Activated naive CD8-positive, alpha-beta T cell treated with anti-CD3 and anti-CD28 coated beads, Interleukin-2, amount 10 ng/mL, durations not matched to agents 7 days and 5 days (primary cell): ENCODE measurements at places on chromosomes 12 and 14.

GRCh38 chr14:30177781-30178180, 250.1 kb upstream of the PRKD1 start:
- H3K36me3 ChIP-seq = no peaks in the 10 kb centered on the region
- H3K27me3 ChIP-seq = no peaks in the 10 kb centered on the region
- H3K4me3 ChIP-seq = no peak overlapping the region

DNA sequence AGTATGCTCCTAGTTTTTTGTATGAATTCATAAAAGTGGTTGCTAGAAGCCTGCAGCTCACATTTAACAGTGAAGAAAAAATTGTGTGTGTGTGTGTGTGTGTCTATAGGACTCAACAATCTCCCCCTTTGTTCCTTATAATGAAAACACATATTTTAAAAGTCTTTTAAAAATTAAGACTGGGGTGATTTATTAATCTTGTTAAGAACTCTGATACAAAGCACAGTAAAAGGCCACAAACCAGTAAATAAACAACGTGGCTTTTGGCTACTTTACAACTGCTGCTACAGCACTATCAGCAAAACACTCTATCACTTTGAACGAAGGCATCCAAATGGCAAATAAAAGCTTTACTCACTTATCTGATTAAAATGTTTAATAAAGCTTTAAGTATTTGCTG, 594 bp upstream of the VCPKMT start:
- H3K36me3 ChIP-seq = peaks cover 10% of the 10 kb centered on the region
- H3K4me1 ChIP-seq = peaks cover 25% of the 10 kb centered on the region
- peak overlapping the region; percentile 97 for H3K4me3 ChIP-seq
- no peak for DNase-seq
- H3K27ac ChIP-seq = peak overlapping the region; percentile 99

DNA sequence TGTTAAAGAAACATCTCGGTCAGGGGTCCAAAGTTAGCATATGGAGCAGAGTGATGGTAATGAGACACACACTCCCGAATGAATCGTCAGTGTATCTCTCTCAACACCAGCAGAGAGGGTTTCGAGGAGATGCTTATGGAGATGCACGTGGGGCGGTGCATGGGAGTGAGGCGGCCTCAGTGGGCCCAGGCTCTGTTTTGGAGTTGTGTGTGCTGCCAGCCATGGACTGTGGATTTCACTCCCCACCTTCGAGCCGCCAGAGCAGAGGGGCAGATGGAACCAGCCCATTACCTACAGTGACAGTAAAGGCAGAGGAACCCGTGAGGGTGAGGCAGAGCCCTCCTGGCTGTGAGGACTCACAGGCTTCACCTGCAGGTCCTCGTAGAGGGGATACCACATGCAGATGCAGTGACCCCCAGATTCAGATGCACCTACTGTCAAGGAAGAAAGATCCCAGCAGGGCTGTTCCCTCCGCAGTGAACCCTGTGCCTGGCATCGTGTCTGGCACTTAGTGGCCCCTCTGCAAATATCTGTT, 68.2 kb downstream of the WDR20 start:
- H3K4me1 ChIP-seq = peaks cover 9% of the 10 kb centered on the region
- peaks cover 18% of the 10 kb centered on the region for H3K36me3 ChIP-seq
- H3K27me3 ChIP-seq = no peaks in the 10 kb centered on the region
- no peak for DNase-seq

- no peaks in the 10 kb centered on the region for H3K27me3 ChIP-seq
- no peaks in the 10 kb centered on the region for H3K4me1 ChIP-seq
- no peaks in the 10 kb centered on the region for H3K36me3 ChIP-seq
Measured at GRCh38 chr12:42631513-42631912, 42.0 kb upstream of the PRICKLE1 start.

DNA sequence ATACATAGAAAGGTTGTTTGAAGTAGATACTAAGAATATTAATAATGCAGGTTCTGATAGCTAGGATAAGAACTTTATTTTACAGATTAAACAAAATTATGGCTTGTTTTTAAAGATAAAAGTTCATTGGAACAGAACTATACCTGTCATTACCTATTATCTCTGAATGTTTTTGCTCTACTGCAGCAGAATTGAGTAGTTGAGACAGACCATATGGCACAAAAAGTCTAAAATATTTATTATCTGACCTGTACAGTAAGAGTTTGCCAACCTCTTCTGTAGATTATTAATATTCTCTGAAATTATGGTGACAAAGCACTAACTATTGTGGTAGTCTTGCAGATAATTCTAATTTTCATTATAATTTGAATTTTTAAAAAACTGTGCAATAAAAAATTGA, 829.1 kb upstream of the MGAT4C start:
- H3K27me3 ChIP-seq = no peaks in the 10 kb centered on the region
- H3K4me3 ChIP-seq = no peak overlapping the region
- no peak overlapping the region for H3K27ac ChIP-seq
- H3K4me1 ChIP-seq = no peaks in the 10 kb centered on the region
- DNase-seq = no peak

DNA sequence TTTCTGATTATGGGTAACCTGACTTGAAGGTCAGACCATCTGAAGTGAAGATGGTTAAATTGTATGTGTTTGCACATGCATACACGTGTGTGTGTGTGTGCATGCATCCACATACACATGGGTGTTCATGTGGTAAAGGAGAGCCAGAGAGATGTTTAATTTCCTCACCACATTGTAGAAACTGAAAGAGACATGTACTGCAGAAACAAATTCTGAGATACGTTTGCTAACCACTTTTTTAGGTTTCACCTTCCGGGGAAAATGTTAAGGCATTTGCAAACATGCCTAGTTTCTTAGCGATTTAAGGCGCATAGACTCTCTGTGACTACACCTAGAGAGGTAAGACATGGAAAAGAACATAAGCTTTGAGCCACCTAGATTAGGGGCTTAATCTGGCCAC, 362.9 kb downstream of the RAD51B start:
- H3K27ac ChIP-seq = peak overlapping the region; percentile 92
- H3K36me3 ChIP-seq = peaks cover 3% of the 10 kb centered on the region
- peak overlapping the region; percentile 67 for H3K4me3 ChIP-seq
- peaks cover 27% of the 10 kb centered on the region for H3K4me1 ChIP-seq
- no peaks in the 10 kb centered on the region for H3K27me3 ChIP-seq
- DNase-seq = no peak

- H3K36me3 ChIP-seq = no peaks in the 10 kb centered on the region
- no peak overlapping the region for H3K27ac ChIP-seq
- no peaks in the 10 kb centered on the region for H3K4me1 ChIP-seq
- H3K4me3 ChIP-seq = no peak overlapping the region
- no peaks in the 10 kb centered on the region for H3K27me3 ChIP-seq
Measured at GRCh38 chr14:38042322-38042721, 165.4 kb upstream of the SSTR1 start.

- no peak within 1 kb of the TSS for H3K27ac ChIP-seq
- no peaks in the 10 kb centered on the region for H3K4me1 ChIP-seq
- no peak for DNase-seq
- H3K36me3 ChIP-seq = no peaks in the 10 kb centered on the region
- H3K4me3 ChIP-seq = no peak within 1 kb of the TSS
Measured at GRCh38 chr14:63318835-63319234, at the start of gene GPHB5. TSS of gene GPHB5 (minus strand) at chr14:63318935. CDS start at chr14:63317849, 1,086 bp downstream.

DNA sequence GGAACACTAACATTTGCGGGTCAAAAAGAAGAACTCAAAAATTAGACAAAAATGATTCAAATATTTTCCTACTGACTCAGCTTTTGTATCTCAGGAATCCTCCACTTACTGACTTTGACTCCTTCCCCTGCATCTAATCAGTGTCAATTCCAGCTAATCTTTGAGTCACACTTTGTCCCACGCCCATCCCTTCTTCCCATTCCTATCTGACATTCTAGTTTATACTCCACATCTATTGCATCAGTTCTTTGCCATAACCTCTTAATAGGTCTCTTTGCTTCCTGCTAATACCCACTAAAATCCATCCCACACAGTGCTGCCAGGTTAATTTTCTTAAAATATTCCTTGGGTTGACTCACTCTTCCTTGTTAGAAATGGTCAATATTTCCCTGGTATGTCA, 19.1 kb downstream of the BBS10 start:
- H3K36me3 ChIP-seq = peaks cover 2% of the 10 kb centered on the region
- no peaks in the 10 kb centered on the region for H3K4me1 ChIP-seq
- no peak overlapping the region for H3K27ac ChIP-seq
- H3K27me3 ChIP-seq = peaks cover 11% of the 10 kb centered on the region
- no peak overlapping the region for H3K4me3 ChIP-seq

DNA sequence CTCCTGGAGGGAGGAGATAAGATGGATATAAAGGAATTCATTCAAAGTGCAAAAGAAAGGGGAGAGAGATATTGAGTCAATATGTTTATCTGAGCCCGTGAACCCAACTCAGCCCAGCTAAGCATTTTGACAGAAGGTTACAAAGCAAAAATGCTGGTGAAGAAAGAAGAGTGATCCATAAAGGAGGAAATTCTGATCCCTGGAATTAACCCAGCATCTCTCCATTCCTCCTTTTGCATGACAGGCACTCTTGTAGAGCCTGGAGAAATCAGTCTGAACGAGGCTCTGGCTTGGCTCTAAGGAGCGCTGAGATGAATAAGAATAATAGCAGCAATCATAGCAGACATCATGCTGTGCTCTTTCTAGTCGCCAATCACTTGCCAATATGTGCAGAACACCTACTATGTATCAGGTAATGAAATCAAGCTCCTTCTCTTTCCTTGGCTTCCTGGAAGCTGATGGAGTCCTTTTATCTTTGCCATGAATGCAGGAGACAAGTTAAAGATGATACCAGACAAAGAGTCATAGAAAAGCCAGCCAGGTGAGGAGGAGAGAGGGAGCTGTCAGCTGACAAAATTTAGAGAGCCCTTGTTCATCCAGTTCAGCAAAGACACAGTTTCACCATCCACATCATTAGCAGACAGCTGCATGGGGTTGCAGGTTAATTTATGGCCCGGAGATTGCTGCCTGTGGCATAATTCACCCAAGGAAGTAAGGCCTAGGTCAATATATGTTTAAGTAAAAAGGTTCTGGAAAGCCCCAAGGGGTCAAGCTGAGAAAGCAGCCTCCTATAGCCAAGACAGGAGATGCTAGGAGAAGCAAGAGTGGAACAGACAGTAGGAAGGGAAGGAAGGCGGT, 476.5 kb upstream of the TBX3 start:
- no peaks in the 10 kb centered on the region for H3K36me3 ChIP-seq
- H3K27ac ChIP-seq = no peak overlapping the region
- H3K4me1 ChIP-seq = no peaks in the 10 kb centered on the region
- no peaks in the 10 kb centered on the region for H3K27me3 ChIP-seq

GRCh38 chr14:68526512-68527091, 266.3 kb downstream of the ZFP36L1 start:
- no peaks in the 10 kb centered on the region for H3K4me1 ChIP-seq
- no peaks in the 10 kb centered on the region for H3K27me3 ChIP-seq
- H3K27ac ChIP-seq = no peak overlapping the region
- DNase-seq = no peak
- H3K36me3 ChIP-seq = peaks cover 12% of the 10 kb centered on the region
- H3K4me3 ChIP-seq = no peak overlapping the region

GRCh38 chr12:117073611-117074010, 25.6 kb downstream of the TESC start:
- H3K4me3 ChIP-seq = no peak overlapping the region
- no peak overlapping the region for H3K27ac ChIP-seq
- peaks cover 15% of the 10 kb centered on the region for H3K36me3 ChIP-seq
- H3K27me3 ChIP-seq = no peaks in the 10 kb centered on the region
- DNase-seq = no peak

DNA sequence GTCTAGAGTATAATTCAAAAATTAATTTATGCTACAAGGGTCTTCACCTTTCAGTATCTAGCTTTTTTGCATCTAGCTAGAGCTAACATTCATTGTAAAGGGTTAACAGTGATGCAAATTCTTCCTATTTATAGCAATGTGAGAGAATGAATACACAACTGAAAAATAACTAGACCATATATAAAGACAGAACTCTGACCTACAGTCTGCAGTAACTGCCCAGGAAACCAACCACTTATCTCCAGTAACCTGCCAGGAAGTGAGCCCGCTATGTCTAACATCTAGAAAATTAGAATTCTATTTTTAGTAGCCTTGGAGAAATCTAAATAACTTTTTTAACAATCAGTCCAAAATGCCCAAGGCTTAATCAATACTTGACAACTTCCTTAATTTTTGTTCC, 1021.9 kb downstream of the LRFN5 start:
- no peaks in the 10 kb centered on the region for H3K36me3 ChIP-seq
- H3K4me1 ChIP-seq = no peaks in the 10 kb centered on the region
- no peak for DNase-seq
- H3K4me3 ChIP-seq = no peak overlapping the region

DNA sequence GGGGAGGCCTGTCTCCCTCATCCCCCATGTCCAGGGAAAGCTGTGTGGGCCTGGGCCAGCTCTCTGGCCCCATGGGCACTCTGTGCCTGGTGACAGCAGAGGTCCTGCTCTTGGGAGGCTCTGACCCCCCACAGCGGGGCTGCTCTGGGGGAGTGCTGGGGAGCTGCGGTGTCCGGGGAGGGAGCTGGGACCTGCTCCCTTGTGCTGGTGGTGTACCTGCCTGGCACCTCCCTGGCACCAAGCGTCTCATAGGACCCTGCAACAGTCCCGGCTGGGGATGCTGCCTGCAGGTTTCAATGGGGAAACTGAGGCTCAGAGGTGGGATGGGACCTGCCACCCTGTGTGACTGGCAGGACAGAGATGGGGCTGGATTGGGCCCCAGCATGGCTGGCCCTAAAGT, 111.3 kb downstream of the KIF26A start:
- H3K36me3 ChIP-seq = no peaks in the 10 kb centered on the region
- no peaks in the 10 kb centered on the region for H3K27me3 ChIP-seq
- H3K4me1 ChIP-seq = no peaks in the 10 kb centered on the region
- DNase-seq = no peak

- DNase-seq = peak; percentile 35
- peaks cover 47% of the 10 kb centered on the region for H3K27me3 ChIP-seq
Measured at GRCh38 chr12:3199551-3200031, 122.4 kb downstream of the TSPAN9 start.

GRCh38 chr12:114952573-114953271, 268.7 kb upstream of the TBX3 start:
- H3K27me3 ChIP-seq = no peaks in the 10 kb centered on the region
- no peak overlapping the region for H3K4me3 ChIP-seq
- no peaks in the 10 kb centered on the region for H3K4me1 ChIP-seq
- no peak overlapping the region for H3K27ac ChIP-seq
- H3K36me3 ChIP-seq = no peaks in the 10 kb centered on the region
- no peak for DNase-seq

- DNase-seq = no peak
- H3K4me1 ChIP-seq = peaks cover 40% of the 10 kb centered on the region
- H3K27me3 ChIP-seq = no peaks in the 10 kb centered on the region
- H3K4me3 ChIP-seq = no peak overlapping the region
- peaks cover 22% of the 10 kb centered on the region for H3K36me3 ChIP-seq
- H3K27ac ChIP-seq = no peak overlapping the region
Measured at GRCh38 chr14:75155169-75155568, 21.2 kb downstream of the TMED10 start.

DNA sequence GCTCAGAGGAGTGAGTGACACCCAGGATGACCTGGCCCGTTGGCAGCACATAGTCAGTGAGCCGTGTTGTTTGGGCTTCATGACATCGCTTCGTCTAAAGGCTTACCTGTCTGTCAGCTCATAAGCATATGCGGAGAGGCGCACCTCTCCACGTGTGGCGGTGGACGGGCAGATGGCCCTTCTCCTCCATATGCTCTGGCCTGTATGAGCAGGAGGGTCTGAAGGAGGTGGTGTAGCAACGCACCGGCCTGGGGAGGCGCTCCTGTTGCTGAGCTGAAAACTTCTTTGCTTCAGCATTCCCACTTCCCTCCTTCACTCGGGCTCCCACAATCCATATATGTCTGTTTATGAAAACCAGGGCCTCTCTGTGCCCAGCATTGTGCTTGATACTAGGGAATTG, 186.1 kb downstream of the TSPAN9 start:
- H3K27ac ChIP-seq = no peak overlapping the region
- peaks cover 1% of the 10 kb centered on the region for H3K27me3 ChIP-seq
- H3K36me3 ChIP-seq = no peaks in the 10 kb centered on the region
- H3K4me1 ChIP-seq = no peaks in the 10 kb centered on the region

GRCh38 chr12:104694161-104694560, 237.4 kb downstream of the CHST11 start:
- H3K27me3 ChIP-seq = no peaks in the 10 kb centered on the region
- H3K4me3 ChIP-seq = peak overlapping the region; percentile 12
- peak overlapping the region; percentile 76 for H3K27ac ChIP-seq
